Stomach (tissue), 19 donors: ENCODE measurements at places on chromosomes 1 and 21. TPM values are rescaled to one million over a fixed set of nuclear protein-coding genes. Genes with fewer than 3 reads are reported as not detected.

The PLPP3 gene
- total RNA-seq, result 64.7 TPM

GRCh38 chr1:40363721-40364120 is 9.8 kb upstream of the SMAP2 start:
- DNase-seq, result no peak

GRCh38 chr1:165831146-165831545 is 3.7 kb downstream of the UCK2 start:
- DNase-seq, result no peak

The FAM151A gene
- total RNA-seq, result not detected

DNA sequence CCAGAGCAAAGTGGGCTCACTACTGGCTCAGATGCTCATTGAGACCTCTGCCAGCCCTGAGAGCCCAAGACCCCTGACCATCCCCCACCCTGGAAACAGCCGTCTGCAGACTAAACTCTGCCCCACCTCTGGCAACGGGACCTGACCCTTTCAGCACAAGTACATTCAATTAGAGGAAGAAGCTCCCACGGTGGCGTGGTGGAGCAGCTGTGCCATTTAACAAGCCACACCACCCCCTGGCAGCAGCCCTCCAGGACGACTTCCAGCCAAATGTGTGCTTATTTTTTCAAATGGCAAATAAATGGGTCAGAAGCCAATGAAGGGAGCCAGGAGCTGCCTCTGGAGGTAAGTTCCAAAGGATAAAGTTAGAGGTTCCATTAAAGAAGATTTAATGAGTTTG is 226.7 kb downstream of the NPHP4 start:
- DNase-seq, result no peak

- DNase-seq, result no peak
These were observed 17.4 kb upstream of the GPR137B start for GRCh38 chr1:236124965-236125364.

DNA sequence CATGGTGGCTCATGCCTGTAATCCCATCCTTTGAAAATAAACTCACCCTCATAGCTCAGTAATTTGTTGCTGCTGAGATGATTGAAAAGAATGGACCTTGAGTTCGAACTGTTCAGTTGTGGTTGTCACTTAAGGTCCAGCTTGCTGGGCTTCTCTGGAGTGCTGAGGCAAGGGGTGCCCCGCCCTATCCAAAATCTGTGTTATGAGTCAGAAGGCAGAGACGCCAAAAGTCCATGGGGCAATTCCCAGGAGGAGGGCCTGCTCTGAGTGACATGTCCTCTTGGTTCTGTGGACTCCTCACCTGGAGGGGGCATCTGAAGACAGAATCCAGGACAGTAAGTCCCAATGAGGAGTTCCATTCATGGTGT is 64.8 kb downstream of the MYOM3 start:
- no peak for DNase-seq

The OR10J1 gene
- not detected for total RNA-seq

The FOXD3 gene
- total RNA-seq, result not detected

- no peak for DNase-seq
These were observed 39.7 kb downstream of the UBE2U start for GRCh38 chr1:64242895-64243756.

DNA sequence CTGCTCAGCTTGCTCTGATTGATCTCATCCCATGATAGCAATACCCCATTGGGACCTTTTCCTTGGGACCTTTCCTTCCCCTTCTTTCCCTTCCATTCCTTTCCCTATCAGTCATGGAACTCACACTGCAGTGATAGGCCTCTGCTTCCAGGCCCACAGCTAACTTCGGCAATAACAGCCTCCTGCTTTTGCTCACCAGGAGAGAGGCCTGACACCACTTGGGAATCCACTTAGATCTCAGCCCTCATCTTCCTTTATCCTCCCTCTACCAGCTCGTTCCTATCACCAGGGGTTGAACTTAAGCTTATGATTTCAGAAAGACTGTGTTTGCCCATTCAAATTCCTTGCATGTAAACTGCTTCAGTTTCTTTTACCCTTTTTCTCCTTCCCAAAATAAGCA is 11.0 kb upstream of the TIPRL start:
- DNase-seq, result no peak

DNA sequence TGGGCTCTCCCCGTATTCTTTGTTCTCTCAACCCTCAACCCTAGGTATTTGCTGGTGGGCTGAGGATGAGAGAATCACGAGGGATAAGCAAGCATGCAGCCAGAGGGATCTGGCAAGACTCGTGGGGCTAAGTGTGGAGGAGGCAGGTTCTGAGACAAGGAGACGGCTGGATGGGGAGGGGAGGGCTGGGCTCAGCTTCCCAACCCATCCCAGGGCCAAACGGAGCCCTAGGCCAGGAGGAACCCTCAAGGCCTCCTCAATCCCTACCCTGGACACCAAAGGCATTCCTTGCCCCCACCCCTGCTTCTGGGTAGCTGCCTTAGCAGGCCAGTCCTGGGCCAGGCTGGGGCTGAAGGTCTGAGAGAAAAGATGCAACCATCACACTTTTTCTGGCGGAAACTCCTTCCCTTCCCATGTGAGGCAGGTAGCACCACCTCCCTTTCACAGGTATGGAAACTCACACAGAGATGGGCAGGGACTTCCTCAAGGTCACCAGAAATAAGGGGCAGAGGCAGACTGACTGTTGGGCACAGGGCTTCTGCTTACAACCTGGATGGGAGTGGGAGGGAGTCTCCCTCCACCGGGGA is 6.2 kb downstream of the MEF2D start:
- no peak for DNase-seq

The DDR2 gene
- 117 TPM for total RNA-seq

GRCh38 chr1:173038875-173039554 is 11.7 kb downstream of the TNFSF18 start:
- no peak for DNase-seq

The A3GALT2 gene
- total RNA-seq, result not detected

DNA sequence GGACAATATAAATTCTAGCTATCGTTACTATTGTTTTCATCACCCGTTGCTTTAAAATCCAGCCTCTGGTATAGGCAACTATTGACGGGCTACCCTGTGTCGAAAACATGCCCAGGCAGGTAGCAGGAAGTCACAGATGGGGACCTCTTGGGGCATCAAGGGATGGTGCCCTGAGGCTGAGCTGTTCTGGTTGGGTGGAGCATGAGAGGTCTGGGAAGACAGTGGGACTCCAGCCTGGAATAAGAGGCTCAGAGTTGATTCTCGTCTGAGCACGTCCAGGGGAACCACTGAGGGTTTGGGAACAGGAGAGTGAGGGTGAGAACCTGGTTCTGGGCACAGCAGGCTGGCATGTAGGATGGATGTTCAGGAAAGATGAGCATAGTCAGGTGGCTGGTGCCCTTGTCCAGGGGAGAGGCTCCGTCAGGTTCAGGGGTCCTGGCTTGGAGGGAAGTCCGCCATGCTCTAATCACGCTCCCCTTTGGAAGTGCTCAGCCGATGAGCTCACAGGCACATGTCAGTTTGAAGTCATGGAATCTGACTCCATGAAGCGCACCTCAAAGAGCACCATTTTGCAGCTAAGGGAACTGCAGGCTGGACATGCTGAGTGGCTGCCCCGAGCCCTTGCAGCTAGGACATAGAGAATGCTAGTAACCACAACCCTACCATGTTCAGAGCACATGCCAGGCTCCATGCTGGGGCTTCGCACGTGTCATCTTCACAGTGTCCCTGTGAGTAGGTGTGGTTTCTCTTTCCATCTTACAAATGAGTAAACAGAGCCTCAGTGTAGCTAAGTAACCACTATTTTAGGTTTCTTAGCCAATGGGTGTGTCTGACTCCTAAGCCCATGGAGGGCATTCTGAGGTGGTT is 21.0 kb downstream of the PCSK9 start:
- DNase-seq, result no peak

- DNase-seq, result no peak
These were observed 868.2 kb upstream of the CXADR start for GRCh38 chr21:16644685-16645084.

GRCh38 chr1:23763041-23763577 is 15.1 kb upstream of the PITHD1 start:
- DNase-seq, result no peak

DNA sequence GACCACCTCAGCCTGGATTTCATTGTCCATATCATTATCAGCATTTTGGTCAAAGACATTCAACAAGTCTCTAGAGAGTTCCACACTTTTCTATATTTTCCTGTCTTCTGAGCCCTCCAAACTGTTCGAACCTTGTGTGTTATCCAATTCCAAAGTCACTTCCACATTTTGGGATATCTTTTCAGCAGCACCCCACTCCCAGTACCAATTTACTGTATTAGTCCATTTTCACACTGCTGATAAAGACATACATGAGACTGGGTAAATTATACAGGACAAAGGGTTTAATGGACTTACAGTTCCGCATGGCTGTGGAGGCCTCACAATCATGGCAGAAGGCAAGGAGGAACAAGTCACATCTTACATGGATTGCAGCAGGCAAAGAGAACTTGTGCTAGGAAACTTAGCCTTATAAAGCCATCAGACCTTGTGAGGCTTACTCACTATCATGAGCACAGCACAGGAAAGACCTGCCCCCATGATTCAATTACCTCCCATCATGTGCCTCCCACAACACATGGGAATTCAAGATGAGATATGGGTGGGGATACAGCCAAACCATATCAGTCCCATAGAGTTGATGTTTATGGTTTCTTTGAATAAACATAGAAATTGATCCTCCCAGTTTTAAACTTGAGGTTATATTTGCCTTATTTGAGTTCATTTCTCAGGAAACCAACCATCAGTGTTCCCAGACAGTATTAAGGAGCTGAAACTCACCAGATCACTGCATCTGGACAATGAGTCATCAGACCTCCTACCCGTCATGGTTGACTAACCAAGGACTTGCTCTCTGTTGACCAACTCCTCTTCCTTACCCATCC is 322.7 kb upstream of the DUSP10 start:
- DNase-seq, result no peak

The HMCN1 gene
- total RNA-seq, result 1.7 TPM

The RHBG gene
- not detected for total RNA-seq

GRCh38 chr1:159000625-159001024 is 9.1 kb upstream of the IFI16 start:
- peak; percentile 89 for DNase-seq

GRCh38 chr21:22231013-22231412 is 1232.8 kb downstream of the NCAM2 start:
- no peak for DNase-seq

The TINAGL1 gene
- 173 TPM for total RNA-seq

The SMG7 gene
- total RNA-seq, result 44.9 TPM

DNA sequence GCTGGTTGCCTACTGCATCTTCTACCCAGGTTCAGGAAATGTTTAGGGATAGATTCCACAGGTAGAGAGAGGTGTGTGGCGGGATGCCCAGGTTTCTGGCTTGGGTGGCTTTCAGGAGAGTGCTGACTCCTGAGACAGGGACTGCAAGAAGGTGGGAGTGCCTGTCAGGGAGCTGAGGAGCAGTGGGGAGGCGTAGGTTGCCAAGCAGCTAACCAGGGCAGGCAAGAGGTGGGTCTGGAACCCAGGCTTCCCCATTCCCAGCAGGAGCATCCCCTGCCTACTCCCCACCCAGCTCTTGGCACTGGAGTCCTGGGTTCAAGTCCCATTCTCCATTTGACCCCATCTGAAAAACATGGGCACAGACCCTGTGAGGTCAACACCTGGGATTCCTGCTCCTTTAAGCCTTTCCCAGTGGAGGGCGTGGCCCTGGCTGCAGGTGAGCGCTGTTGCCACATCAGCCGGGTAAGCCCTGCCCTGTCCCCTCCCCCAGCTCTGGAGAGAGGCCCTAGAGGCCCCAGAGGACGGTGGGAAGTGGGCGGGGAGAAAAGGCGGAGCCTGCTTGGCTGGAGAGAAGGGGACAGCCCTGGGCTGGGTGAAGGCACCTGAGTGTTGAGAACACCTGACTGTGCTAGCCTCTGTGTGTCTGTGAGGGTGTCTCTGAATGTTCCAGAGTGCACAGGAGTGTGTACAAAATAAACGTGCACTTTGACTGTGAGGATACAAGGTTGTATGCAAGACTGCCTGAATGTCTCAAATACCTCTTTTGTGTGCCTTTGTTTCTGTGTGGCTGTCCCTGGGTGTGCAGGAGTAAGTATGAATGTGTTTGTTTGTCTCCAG is 14.0 kb upstream of the SYNC start:
- DNase-seq, result peak; percentile 98

GRCh38 chr1:164856381-164856780 is 297.4 kb downstream of the PBX1 start:
- DNase-seq, result no peak

The C21orf91 gene
- under 0.01 TPM for total RNA-seq

GRCh38 chr1:90850898-90851710 is 134.0 kb upstream of the BARHL2 start:
- peak; percentile 93 for DNase-seq

- DNase-seq, result peak; percentile 31
These were observed at the start of gene CD2 for GRCh38 chr1:116754198-116754977. TSS of gene CD2 (plus strand) at chr1:116754430. CDS start at chr1:116754493, 63 bp downstream.

DNA sequence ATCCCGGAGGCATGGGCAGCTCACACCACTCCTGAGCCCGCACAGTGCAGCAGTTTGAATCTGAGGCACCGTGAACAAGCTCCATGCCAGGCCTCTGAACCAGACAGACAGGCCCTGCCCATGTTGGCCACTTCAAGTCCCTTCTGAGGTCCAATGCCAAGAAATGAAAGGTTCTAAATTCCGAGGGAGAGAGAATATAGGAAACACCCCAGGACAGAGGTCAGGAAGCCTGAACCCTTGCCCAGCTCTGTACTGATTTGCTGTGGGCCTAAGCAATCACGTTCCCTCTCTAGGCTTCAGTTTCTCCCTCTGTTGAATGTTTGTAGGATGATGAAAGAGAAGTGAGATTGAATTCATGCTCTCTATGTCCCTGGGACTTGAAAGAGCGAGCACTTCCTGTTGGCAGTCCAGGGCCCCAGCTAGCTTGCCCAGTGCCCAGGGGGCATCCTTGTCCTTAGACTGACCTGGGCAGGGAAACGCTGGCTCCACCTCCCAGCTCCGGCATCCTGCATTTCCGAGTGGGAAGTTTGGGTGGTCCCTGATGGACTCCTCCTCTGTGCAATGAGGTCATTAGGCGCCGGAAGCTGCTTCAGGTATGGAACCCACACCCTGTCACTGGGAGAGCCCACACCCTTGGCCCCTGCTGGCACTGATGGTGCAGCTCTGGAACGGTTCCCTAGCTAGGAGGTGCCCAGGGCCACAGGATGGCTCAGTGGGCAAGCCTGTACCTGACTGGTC is 242.4 kb upstream of the TMEM51 start:
- no peak for DNase-seq
